ENCODE measurements at places on chromosomes 1 and 21. TPM values are rescaled to one million over a fixed set of nuclear protein-coding genes. Genes with fewer than 3 reads are reported as not detected.

- DNase-seq: no peak
These were observed at the start of gene LAX1 for GRCh38 chr1:203765029-203765837. Gene LAX1, plus strand, starts transcription at chr1:203765183. Its CDS starts 383 bp downstream, at chr1:203765566.

DNA sequence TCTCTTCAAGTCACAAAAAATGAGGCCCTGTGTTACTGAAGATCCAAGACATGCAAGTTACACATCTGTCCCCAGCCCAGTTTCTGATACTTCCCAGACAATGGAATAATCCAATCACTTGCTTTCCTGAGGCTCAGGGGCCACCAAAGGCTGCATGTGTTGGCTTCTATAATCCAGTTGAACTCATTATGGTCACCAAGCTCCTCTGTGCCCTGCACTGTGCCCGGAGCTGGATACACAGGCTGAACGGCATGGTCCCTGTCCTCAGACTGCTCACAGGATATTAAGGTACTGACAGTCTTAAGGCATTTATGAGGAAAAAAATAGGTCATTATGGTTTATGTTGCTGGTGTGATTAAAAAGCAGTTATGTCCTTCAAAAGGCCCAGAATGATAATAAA, 117.0 kb upstream of the SYT6 start:
- DNase-seq: no peak

GRCh38 chr1:206635978-206636345, 626 bp downstream of the DYRK3 start:
- DNase-seq: no peak

Gene PLPP3
- 191 TPM for total RNA-seq

GRCh38 chr1:220754212-220754917, 6.2 kb downstream of the MTARC2 start:
- no peak for DNase-seq

All from tongue (tissue), 3 donors.